ENCODE measurements at places on chromosomes 11 and 22.

DNA sequence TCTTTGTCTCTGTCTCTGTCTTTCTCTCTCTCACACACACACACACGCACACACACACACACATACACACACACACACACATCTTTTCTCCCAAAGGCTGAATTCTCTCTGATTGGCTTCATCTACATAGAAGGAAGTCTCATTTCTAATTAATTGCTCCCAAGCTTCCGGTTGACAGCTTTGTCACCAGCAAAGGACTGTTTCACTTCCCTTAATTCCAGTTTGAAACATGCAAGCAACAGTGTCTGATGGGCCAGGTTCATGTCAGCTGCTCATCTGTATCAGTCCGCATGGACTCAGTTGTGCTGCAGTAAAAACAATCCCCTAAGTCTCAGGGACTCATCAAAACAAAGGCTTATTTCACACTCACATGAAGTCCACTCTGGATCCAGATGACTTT, 16.2 kb upstream of the PVALB start:
- no peak for DNase-seq

- DNase-seq: no peak
Measured at GRCh38 chr11:11430431-11430830, 77.4 kb upstream of the CSNK2A3 start.

GRCh38 chr22:39530692-39531331, 1.7 kb downstream of the RPS19BP1 start:
- no peak for DNase-seq

DNA sequence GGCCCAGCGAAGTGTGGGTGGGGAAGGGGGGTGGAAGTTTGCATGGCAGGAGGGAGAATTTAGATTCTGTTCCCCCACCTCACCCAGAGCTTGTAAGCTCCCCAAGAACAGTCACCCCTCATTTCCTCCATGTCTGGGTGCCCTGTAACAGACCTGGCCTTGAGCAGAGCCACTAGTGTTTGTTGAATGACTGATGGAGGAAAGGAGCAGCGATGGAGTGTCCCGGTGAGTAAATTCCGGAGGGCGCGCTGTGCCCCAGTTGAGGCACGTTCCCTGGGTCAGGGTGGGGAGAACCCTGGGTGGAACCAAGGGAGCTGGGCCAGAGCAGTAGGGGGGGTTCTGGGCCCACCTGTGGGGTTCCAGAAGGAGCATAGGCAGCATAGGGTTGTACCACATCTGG, 827 bp downstream of the NAALADL1 start:
- DNase-seq: no peak

- DNase-seq: no peak
Measured at GRCh38 chr22:32073823-32074380, 30.8 kb downstream of the SLC5A1 start.

DNA sequence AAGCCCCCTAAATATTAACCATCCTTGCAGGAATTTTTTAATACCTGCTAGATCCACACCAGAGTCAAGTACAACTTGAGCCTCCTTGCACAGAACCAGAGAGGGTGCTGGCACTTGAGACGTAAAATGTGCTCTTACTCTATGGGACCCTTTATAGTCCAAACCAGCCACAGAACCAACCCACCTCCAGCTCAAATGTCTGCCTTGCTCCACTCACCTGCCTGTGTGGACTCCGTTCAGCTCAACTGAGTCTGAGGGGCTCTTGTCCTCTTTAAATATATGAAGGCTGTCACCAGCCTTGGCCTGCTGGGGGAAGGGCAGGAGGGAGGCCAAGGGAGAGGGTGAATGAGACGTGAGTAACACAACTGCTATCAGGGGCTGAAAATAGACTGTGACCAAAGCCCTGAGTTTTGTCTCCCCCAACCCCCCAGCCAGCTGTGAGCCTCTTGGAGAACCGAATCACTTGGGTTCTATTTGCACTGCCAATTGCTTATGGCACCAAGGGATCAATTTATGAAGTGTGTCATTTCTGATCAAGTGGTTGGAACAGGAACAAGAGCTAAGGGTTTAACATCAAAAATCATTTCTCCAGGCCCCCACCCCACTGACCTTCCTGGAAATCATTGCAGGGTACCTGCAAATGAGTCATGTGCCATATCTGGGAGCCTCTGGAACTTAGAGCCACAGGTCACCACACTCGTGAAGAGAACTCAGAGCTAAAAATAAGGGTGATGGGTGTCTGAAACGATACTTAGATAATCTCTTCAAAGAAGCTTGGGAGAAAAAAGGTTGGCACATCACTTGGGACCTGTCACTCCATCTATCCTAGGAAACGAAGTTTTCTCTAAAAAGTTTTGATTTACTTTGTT, at the start of gene CSRP3:
Gene CSRP3, minus strand, starts transcription at position 247 of the 869 bp plus-strand sequence. CDS start 9,535 bp downstream, outside the sequence.
- no peak for DNase-seq

- DNase-seq: no peak
Measured at GRCh38 chr11:12922418-12922817, 86.7 kb upstream of the RASSF10 start.

DNA sequence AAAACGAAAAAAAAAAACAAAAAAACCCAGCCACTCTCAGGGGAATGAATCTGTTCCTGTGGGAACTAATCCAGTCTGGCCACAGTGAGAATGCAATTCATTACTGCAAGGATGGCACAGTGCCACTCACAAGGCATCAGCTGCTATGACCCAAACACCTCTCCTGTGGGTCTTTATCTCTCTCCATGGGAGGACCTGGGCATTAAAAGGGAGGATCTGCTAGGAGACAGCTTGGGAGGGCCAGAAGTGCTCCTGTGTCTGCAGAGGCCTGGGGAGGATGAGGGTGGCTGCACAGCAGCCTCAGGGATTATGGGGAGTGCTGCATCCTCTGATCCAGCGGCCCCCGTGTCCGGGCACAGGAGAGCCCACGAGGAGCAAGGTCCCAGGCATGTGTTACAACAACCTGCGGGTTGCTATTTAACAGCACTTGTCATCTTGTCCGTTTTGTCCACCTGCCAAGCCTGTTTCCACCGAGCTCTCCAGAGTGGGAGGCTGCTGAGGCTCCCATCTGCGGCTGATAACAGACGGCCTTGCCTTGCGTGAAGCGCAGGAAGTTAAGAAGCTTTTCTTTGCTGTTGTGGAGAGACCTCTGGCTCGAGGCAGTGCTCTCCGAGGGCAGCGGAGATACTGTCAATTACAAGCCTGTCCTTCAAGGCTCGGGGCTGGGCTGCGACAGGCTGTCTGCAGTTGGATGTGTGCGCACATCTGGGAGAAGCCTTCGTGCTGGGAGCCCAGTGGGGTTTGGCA, 97.7 kb downstream of the NXPE2 start:
- DNase-seq: no peak

DNA sequence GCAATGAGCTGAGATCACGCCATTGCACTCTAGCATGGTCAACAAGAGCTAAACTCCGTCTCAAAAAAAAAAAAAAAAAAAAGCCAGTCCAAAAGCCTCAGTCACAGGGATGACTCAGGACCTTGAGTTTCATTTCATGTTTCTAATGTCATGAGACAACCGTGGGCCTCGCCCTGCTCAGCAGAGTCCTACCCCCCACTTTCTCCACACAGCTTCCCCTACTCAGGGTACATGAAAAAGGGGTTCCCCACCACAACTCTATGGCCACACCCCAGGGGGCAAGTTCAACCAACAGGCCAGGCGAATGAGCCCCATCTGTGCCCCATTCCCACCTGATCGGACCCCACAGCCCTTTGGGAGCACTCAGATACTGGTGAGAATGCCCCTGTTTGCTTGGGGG, 24.3 kb upstream of the ADA2 start:
- DNase-seq: no peak

GRCh38 chr22:20292673-20293232, 24.6 kb upstream of the RTN4R start:
- DNase-seq: no peak

- DNase-seq: no peak
Measured at GRCh38 chr11:122666743-122667142, 11.2 kb downstream of the UBASH3B start.

DNA sequence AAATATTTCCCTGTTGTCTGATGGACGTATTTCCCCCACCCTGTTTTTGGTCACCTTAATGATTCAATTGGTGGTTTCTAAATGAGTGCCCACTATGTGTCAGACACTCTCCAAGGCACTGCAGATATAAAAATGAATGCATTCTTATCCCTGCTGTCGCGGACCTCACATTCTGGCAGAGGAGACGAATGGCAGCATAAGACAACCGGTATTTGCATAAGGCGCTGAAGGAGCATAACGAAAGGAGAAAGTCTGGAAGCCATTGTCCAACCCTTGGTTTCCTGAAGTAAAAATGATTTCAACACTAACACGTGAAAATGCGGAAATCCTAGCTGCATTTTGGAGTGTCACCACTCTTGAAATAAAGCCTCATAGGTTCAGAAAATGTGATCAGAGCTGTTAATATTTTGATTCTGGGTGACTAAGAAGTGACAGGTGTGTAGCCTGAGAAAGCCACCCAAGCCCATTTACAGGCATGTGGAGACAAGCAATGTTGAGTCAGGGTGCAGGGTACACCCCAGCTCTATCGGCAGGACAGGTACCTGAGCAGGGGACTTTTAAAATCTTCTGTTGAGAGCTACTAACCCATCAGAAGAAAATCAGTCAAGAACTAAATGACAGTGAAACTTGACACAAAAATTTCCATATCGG, 10.1 kb upstream of the GAB2 start:
- DNase-seq: no peak

- DNase-seq: no peak
Measured at GRCh38 chr11:124938206-124938765, 2.4 kb upstream of the HEPACAM start.

DNA sequence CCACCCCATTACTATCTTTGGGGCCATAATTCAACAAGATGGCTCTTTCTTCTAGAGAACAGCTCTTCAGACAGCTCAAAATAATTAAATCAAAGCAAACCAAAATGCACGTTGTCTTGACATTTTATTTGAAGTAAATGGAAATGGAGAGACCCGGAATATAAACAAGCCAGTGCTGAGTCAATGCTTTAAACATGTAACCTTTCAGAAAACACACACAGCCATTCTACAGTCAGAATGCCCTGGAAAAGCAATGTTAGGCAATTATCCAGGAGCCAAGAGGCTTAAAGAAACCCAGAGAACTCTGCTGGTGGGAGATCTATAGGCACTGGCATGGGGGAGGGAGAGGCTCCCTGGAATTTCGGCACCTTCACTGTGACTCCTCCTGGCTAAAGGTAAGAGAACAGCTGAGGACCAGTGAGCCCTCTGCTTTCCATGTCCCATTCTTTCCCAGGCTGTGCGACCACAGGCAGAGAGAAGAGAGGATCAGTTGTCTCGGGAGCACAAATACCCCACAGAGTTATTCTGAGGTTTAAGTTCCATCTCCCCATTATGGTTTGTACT, 254.0 kb upstream of the CCDC90B start:
- no peak for DNase-seq

GRCh38 chr11:44740967-44741366, 14.2 kb downstream of the TSPAN18 start:
- DNase-seq: no peak

DNA sequence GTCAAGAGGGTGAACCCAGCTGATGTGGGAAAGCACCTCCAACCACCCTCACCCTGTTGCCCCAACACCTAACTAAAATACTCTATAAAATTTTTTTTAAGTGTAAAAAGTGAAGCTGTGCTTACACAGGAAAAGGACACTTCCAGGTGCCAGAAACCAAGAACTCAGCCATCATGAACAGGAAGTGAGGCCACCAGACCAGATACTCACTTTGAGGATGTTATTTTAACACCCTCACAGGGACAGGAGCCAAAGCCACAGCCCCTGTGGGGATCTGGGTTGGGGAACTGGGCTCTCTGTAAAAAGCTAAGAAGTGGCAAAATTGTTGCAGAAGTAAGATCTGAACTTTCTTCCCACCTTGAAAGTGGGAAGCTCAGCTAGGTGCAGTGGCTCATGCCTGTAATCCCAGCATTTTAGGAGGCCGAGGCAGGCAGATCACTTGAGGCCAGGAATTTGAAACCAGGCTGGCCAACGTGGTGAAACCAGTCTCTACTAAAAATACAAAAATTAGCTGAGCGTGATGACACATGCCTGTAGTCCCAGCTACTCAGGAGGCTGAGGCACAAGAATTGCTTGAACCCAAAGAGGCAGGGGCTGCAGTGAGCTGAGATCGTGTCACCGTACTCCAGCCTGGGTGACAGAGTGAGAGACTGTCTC, 3.8 kb downstream of the RSPH14 start:
- DNase-seq: no peak

DNA sequence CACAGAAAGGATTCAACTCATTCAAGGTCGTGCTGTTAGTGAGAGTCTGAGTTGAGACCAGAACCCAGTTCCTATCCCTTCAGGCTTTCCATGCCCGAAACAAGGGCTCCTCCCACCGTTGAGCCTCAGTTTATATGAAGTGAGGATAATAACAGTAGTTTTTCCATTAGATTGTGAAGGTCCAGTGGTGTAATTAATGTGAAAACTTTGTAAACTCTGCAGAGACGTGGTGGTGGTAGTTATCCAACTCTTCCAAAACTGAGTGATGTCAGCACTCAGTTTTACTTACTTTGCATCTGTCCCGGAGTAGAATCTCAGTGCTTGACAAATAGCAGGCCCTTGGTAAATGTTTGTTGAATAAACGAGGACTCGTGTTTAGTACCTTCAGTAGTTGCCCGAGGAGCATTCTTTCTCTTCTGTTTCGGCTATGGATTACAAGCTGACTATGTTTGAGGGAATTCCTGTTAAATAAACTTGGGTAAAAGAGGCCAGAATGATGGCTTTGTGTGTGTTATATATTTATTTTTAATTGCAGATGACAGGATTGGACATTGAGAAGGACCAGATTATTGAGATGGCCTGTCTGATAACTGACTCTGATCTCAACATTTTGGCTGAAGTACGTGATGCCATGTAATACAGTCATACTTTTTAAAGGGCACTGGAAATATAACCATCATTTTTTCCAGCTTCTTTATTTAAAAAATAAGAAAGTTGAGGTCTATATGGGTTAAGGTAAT, 1.0 kb downstream of the REXO2 start:
- DNase-seq: no peak

DNA sequence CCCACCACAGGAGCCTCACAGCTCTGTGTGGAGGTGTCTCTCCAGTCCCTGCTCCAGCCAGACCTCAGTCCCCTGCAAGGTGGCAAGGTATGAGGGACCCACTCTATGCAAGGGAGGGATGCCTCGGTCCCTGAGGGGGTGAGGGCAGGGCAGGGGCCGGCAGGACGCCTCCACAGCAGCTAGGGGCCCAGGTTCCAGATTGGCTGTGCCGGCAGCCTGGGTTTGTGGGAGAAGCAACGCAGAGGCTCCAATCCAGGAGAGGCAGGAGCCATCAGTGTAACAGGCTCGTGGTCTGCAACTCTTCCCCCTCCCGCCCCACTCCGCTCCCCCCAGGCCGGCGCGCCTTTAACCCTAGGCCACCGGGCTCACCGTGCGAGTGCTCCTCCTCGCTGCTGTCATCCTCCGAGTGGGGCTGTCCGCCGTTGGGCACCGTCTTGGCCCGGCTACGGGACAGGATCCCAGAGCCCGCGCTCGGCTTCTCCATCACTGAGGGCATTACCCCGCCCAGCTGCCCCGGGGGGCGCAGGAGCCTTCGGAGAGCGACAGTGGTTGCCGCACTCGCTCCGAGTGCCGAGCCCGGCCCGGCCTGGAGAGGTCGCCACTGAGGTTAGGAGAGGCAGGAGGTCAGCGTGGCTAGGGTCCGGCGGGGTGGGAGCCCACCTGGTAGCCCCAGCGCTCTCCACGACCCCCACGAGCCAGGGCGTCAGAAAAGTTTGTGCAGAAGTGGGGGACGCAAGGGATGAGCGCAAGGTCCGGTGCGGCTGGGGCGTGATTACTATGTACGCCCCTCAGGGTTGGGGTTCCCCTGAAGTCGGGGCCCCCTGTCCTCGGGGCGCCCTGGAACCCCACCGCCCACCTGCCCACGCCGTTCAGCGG, 765 bp downstream of the RCOR2 start:
- peak; percentile 13 for DNase-seq
